ENCODE measurements at places on chromosomes 5 and 9.

- no peak for DNase-seq
Observed at GRCh38 chr9:130601100-130601499, 21.7 kb downstream of the FUBP3 start.

DNA sequence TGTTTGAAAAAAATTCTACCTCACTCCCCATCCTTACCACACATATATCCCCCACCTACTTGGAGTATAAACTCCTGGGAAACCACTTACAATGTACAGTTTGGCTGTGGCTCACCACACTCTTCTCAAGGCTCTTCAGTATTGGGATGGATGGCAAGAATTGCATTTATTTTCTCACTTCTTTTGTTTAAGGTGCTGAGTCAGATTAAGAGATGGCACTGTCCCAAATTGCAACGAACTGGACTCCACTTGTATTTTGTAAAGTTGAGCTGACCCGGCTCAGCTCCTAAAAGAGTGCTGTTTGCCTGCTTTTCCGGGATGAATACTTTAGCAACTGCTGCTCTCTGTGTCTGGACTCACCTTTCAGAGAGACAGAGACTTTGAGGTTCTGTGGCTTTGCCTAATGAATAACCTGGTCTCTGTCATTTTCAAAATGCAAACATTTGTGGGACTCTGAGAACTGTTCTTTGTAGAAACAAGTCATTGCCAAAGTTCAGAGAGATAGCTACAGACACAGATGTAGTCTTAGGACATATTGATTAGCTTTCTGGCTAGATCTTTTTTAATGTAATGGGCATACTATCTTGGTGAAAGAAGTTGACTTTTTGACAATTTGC, 42.2 kb downstream of the PPP2R2B start:
- no peak for DNase-seq

DNA sequence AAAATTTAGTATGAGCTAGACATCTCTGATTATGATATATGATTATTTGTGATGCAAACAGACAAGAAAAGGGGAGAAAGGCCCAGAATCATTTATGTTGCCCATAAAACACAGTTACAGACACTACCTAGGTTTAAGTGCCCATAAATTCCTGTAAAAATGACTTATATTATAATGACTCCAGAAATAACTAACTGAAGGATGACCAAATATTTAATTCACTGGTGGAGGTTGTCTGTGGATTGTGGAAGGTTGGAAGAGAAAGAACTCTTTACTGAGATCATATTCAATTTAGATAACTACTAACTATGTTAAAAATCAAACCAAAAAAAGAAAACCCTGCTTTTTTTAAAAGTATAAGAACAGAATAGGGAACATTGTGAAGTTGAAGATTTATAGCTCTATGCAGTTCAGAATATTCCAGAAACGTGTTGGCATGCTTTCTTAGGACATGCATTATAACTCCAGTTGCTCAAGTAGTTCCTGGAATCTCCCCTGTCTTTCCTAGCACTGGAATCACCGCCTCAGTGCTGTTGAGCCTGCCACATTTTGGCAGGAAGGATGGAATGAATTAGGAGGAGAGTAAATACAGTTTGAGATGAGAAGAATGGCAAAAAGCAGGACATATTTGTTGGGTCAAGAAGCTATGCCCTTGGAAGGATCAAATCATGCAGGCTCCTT, 72.0 kb upstream of the PAPPA start:
- DNase-seq: no peak

DNA sequence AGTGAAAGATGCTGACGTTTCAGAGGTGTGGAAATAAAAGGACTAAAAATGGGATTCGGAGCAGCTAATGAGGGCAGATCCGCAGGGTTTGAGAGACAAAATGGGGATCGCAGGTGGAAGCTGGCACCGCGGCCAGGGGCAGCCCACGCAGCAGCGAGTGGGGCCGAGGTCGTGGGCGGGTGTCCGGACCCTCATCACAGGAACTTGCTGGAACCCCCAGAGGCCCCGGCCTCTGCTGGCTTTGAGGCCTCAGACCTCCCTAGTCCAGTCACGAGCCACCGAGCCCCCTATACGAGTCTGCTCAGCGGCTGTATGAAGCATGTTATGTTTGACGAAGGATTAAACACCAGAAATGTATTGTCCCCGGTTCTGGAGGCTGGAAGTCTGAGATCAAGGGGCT, 45.8 kb upstream of the FCN1 start:
- no peak for DNase-seq

DNA sequence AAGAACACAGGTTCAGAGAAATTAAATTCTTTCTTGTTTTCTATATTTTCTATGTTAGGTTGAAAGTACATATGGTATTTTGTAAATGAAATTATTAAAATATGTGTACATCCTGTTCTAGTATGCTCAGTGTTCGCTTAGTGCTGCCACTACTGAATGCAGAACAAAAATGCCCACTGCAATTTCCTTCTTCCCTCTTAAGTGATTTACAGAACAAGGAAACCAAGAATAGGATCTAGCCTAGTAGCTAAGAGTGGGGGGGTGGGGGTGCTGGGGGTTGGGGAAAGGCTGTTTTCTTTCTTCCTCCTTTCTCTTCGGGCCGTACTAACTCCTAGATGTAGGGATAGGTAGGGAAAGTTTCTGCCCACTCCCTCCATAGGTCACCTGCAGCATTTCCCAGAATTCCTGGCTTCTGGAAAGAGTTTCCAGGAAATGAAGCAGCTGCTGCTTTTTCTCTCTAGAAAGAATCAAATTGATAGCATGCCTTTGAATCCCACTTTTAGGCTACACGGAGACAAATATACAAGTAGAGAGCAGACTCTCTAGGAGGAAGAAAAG, 15.7 kb downstream of the SPATA9 start:
- peak; percentile 44 for DNase-seq

DNA sequence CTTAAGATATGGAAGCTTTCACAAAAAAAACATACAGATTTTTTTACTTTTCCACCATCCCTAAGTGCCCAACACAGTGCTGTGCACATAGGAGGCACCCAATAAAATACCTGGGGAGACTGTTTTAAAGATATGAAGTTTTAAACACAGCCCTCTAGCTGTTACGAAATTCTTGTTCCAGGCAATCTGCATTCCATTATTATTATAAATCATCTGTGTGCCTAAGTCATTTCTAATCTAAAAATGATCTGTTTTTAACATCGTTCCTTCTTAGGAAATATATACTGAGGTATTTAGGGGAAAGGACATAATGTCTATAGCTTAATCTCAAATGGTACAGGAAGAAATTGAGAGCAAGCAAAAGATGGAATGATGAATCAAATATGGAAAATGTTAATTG, 32.7 kb upstream of the ISCA1 start:
- DNase-seq: no peak

- DNase-seq: peak; percentile 6
Observed at GRCh38 chr5:133928587-133929393, 39.6 kb downstream of the C5orf15 start.

DNA sequence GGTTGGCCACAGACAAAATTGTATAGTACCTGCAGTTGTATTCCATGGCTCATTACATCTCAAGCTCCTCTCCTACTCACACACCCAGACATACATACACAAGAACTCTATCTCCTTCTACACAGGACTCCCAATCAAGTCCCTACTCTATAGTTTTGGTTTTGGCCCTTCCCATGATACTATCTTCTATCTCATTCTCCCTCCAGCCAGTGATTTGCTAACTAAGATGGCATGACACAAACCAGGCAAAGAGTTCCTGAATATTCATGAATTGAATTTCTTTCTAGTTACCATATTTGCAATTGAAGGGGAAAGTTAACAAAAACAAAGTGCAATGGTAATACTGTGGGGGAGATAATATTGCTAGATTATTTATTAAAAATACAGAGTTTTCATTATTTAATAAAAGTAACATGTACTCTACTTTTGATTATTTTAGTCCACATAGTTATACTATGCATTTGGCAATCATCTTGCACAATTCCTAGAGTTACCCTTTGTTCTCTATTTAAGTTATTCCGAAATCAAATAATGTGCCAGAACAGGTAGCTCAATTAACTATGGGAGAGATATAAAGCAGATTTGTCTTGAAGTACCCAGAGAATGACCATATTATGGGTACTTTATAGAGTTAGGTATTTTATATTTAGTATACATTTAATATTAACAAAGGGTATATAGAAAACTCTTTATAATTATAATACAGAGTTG, 9.6 kb upstream of the LURAP1L start:
- no peak for DNase-seq

DNA sequence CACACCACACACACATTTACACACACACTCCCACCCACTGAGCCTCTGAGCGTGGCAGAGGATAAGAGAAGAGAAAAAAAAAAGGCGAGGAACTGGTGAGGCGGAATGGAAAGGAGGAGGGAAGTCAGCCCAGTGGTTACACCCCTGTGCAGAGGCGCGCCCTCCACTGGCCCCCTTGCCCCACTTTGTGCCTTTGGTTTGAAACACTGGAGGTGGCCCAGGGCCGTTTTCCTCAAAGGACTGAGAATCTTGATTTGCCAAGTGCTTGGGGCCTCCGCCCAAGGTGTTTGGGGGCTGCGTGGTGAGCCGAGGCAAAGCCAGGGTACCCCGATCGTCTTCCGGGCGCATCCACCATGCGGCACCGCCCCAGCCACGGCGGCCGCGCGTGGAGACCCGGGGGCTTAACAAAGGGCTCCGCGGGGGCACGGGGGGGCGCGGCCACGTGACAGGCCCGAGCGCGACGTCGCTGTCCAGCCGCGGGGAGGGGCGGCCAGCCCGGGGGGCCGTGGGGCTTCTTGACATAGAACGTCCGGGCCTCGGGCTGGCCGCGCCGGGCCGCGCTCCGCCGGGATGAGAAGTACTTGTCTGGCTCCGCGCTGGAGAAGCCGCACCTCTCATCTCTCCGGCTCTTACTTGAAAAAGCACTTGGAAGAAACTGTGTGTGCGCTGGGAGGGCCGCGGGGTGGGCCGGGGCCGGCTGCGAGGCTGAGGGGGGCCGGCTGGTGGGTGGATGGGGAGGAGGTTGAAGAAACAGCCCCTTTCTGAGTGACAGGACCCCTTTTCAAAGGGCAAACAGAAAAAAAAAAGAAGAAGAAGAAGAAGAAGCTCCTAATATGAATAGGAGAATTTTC, 21.0 kb downstream of the NR2F1 start:
- no peak for DNase-seq

GRCh38 chr9:128628471-128629048, 28.1 kb downstream of the DYNC2I2 start:
- no peak for DNase-seq

- DNase-seq: no peak
Observed at GRCh38 chr9:68933434-68934328, 80.2 kb downstream of the PRKACG start.

DNA sequence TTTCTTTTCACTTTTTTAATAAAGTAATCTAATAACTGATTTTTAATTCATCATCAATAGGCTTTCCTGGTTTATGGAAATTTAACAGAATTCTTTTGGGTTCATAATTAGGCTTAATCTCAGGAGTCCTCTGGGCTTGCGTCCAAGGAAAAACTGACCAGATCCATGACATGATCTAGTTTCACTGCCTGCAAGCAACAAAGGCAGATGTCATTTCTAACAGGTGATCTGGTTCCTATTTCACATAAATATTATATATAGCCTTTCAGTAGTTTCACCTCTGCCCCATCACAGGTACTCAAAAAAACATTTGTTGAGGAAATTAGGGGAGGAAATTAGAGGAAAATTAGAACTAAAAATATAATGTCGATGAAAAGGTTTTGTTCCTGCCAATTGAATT, 126.4 kb downstream of the FBXL17 start:
- DNase-seq: no peak

GRCh38 chr9:115628426-115628825, 510.5 kb upstream of the TNC start:
- DNase-seq: no peak

DNA sequence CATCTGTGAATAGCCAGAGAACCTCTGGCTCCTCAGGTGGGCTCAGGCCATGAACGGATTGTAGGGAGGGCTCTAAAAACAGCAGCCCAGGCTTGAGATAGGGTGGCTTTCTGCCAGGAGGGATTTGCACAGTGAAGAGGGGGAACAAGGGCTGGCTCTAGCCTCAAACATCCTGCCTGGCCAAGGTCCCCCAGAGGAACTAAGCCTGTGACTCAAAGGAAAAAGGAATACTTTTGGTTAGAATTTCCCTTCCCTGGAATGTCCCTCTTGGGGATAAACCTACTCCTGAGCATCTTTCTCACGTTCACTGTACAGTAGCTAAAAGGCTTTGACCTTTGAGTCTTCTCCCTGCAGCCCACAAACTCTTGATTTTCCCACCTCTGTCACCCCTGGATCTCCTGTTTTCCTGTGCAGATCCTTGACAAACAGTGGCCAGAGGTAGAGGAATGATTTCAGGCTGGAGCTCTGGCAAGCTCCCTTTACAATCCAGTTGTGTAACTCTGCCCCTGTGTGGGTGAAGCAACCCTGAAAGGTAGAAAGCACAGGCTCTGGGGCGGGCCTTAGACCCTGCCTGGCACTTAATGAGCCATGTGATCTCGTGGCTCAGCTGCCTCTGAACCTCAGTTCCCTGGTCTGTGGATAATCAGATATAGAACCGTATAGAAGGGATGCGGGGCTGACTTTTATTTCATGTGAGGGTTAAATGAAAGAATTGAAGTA, 17.4 kb downstream of the SEC61B start:
- peak; percentile 28 for DNase-seq

DNA sequence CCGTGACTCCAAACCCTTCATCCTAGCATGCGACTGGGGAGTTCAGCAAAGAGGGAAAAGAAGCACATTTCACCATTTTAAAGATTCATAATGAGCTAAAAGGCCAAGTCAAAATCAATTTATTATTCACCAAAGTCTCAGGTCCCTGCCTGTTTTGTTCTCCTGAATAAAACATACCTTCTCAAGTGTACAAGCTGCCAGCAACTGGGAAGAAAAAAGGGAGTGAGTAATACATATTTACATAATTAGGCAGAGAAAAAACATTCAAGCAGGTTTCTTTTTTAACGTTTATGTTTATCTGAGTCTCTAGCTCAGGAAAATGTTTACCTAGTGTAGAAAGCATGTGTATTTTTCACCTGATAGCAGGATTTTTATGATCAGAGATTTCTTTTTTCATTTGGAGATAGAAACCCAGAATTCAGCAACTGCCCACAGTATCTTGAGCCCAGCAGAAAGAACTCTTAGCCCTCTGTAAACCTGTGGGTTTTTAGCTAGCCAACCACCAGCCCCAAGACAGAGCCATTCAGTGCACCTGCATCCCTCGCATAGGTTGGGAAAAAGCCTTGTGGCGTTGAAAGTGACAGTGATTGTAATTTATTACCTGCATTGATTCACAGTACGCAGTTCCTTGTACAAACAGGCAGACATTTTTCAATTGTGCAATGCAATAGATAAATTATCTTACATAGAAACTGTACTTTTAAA, 117.9 kb upstream of the GRIA1 start:
- no peak for DNase-seq

GRCh38 chr9:126975327-126976220, 61.0 kb downstream of the RALGPS1 start:
- no peak for DNase-seq

DNA sequence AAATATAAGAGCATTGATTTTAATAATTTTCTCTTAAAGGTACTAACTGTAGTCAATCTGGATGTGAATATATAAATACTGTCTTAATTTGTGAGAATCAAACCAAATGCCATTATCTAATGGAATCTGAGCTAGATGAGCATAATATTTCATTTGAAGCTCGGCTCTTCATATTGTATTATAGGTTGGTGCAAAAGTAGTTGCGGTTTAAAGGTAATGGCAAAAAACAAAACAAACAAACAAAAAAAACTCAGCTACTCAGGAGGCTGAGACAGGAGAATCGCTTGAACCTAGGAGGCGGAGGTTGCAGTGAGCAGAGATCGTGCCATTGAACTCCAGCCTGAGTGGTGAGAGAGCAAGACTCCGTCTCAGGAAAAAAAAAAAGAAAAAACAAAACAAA, 96.4 kb downstream of the CFAP90 start:
- no peak for DNase-seq

Data from suppressor macrophage treated with lipopolysaccharide for 1 hour (primary cell).